ENCODE measurements at places on chromosomes 16 and 17.

GRCh38 chr16:2042171-2042985 is 5.3 kb downstream of the NTHL1 start:
- no peak for DNase-seq

GRCh38 chr16:23124315-23124714 is 24.9 kb downstream of the USP31 start:
- DNase-seq: no peak

DNA sequence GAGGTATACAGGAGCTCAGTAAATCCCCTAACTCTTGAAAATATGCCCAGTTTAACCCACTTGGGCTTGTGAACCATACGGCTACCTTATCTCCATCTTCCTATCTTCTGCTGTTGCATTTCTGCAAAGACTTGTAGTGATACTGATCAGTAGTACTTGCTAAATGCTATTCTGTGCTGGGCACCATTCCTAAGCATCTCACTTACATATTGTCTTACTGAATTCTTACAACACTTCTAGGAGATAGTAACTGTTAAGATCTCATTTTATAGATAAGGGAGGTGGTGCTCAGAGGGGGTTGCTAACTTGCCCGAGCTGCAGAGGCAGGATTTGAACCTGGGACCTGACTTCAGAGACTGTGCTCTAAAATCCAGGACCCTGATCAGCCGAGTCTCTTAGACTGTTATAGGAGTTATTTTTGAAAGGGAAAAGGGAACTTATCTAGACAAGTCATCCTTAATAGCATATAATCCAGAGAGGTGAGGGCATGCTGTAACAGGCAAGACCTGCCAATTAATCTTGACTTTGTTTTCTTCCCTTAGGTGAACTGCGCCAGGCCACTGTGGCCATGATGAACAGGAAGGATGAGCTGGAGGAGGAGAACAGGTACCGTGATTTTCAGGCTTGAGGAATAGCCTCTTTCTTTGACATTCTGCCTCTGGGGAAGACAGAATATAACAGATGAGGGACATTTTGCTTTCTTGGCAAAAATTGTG is 149.7 kb downstream of the SNX29 start:
- DNase-seq: no peak

GRCh38 chr16:2428784-2429033 is 538 bp upstream of the CCNF start:
- DNase-seq: no peak

Measured in NCI-H2081 treated with DMSO at 0.1 percent for 48 hours (cell line).